Kasumi-1 (cell line): ENCODE measurements at places on chromosomes 6 and 20.

DNA sequence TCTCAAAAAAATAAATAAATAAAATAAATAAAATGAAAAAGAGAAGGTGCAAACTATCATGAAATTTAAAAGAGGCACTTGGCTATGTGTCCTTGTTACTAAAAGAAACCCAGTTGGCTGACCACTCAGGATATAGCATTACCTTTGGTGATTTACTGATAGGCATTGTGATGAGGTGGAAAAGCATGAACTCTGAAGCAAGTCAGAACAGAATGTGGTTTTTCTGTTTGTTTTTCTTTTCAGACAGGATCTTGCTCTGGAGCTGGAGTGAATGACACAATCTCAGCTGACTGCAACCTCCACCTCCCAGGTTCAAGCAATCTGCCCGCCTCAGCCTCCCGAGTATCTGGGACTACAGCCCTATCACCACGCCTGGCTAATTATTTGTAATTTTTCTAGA, 31.9 kb downstream of the ZNF184 start:
- no peak for DNase-seq

DNA sequence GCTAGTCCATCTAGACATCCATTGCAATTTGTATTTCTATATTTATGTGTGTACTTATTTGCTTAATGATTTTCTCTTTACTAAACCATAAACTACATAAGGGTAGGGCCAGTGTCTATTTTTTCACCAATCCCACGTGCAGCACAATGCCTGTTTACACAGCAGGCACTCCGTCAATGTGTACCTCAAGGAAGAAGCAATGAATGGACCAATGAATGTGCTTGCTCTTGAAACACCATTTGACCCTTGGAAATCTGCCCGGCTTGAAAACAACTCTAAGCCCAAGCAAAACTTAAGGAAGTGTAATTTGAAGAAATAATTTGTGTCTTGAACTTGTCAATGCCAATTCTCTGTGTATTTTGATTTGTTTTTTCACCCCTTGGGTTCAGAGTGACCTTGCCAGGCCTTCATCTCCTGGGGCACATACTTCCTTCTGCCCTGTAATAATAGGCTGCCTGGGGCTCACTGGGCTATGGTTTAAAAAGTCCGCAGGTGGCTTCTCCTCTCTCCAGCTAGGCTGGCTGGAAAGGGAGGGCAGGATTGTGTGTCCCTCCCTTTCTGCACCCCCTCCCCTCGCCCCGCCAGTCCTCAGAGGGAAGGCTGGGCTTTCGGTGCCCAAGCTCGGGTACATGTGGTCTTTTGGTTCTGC, 140.8 kb upstream of the ARMC2 start:
- no peak for DNase-seq

DNA sequence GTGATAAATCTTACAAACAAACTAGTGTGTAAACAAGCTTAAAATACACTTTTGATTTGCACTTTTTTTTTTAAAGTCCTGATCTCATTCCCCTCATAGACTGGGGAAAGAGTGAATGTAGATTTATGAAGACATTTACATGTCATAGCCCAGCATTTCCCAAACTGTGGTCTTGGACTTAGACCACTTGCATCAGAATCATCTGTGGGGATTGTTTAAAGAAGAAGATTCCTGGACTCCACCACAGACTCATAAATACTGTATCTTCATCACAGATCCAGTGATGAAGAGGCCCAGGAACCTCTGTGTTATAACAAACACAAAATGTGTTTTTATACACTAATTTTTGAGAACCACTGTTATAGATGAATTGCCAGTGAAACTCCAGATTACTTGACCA, 99.5 kb downstream of the KCNQ5 start:
- no peak for DNase-seq

DNA sequence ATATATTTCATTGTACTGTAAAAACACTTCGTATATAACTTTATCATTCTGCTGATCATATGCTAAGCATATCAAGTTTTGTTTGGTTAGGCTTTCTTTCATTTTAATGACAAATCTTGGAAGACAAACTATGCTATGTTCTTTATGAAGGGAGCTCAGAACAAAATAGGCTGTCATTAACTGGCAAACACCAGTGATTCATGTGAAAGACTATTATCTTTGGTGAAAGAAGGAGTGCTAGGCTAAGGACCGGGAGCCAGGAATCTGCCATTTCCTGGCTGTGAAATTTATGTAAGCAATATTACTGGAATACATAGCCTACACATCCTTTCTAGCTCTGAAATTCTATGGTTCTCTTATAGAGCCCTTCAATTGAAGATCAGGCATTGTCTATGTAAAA, 136.2 kb upstream of the CCN2 start:
- no peak for DNase-seq

DNA sequence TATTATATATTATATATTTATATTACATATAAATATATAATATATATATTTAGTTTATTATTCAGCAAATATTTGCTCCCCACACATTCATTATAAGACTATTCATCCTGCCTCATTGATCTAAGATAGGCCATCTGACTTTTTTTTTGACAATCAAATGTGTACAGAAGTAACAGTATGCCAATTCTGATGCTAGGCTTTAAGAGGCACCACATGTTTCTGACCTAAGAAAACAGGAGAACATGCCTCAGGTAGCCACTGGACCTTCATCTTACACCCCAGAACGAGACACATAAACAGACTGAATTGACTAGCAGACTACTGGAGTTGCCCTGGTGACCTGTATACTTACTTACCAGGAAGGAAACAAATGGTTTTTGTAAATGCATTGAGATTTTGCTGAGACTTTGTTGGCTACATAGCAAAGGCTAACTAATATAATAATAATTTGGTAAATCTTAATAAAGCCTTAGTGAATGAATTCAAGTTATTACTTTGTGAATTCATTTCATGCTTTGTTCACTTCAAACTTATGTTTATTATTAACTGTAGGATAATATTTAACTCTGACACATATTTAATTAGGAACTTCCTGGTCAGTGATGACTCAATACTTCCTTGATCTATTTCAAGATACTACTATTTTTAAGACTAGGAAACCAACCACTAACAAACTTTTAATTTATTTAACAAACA, 13.4 kb upstream of the MYO6 start:
- DNase-seq = no peak

- DNase-seq = no peak
Observed at GRCh38 chr6:16097382-16098171, 31.3 kb upstream of the MYLIP start.

DNA sequence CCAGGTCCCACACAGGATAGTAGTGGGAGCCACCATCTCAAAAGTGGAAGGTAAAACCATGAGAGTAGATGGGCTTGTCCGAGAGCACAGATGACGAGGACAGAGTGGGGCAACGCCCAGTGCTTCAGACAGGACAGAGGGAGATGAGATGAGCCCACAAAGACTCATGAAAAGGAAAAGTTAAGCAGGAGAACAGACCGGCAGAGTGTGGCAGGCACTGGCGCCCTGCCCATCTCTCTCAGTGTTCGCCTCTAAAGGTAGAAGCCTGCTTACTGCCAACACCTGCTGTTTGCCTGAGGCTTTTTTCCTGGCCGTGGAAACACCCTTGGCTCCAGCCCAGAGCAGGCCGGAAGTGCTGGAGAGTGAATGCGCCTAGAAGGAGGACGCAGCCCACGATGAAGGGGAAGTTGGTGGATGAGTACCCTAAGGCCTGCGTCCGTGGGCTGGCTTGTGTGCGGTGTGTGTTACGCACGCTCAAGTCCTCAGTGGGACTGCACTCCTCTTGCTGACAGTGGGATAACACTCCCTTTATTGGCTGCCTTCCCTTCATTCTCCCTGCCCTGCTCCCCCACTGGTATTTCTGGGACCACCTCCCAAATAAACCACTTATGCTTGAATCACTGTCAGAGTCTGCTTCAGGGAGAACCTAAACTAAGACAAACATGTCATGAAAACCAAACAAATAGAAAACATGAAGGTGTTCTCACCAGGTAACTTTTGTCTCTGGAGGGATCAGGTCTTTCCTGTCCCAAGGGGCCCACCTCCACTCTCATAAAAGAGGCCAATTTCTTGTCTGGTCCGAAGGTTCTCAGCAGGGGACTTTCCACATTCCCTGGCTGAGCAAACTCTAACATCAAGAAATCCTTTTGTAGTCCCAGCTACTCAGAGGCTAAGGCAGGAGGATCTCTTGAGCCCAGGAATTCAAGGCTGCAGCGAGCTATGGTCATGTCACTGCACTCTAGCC, 9.1 kb upstream of the FOXP4 start:
- peak; percentile 37 for DNase-seq

DNA sequence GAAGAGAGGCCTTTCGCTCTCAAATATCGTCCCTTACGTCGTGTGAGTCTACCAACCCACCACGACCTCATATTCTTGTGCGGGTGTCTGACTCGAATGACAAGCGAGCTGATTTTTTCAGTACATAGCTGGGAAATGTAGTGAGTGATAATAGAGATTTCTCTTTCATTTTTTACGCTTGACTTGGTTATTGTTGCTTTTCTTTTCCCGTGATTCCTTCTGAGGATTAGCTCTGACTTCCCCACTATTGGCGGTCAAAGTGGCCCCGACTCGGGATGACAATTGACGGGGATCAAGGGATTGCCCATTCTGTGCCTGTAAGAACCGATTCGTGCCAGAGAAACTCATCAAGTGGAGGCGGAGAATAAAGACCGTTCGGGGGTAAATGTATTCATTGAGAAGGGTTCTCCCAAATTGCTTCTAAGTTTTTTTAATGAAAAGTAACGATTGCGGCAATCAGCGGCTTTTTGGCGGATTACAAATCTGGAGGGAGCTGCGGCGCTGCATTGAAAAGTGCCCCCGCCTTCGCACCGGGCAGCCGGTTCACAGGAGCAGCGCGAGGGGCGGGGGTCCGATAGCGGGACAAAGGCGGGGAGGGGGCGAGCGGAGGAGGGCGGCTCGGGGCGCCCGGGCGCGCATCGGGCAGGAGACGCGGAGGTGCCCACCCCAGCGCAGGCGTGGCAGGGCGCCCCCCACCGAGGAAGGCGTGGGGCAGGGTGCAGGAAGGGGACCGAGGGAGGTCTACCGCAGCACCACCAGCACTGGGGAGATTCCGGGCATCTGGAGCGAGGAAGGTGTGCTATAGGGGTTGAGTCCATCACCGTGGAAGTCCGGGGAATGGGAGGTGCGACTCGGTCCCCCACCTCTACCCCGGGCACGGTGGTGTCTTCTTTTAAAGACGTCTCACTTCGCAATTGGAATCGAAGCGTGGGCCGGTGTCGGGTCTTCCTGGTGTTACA, 44.5 kb upstream of the OSTM1 start:
- no peak for DNase-seq

GRCh38 chr6:5084360-5084780, 771 bp upstream of the PPP1R3G start:
- DNase-seq = no peak

- DNase-seq = no peak
Observed at GRCh38 chr6:84066536-84066935, 33.0 kb downstream of the MRAP2 start.
